ENCODE measurements at places on chromosomes 5 and 9. TPM values are rescaled to one million over a fixed set of nuclear protein-coding genes. Genes with fewer than 3 reads are reported as not detected.

Gene GPR107
- 51.2 TPM for total RNA-seq

DNA sequence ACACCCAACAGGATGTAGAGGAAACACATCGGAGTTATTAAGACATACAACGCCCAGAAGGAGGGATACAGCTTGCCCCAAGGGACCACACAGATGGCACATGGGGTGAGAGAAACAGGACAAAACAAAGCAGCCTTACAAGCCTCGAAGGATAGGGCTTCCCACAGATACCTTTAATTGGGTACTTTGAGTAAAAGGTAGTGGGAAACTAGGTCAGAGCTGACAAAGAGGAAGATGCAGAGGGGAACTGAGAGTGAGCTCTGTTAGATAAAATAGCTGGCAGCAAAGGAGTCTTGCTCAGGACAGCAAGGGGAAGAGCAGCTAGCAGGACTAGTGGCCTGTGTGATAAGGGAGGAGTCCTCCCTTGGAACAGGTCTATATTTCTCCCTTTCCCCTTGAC is 48.2 kb downstream of the OTP start:
- DNase-seq: no peak

Gene VCAN
- total RNA-seq: 27.2 TPM

Gene CRB2
- total RNA-seq: 0.69 TPM

Gene FOXD4L6
- total RNA-seq: not detected

GRCh38 chr5:121596882-121597281 is 254.8 kb upstream of the FTMT start:
- no peak for DNase-seq

GRCh38 chr5:158908425-158909220 is 191.1 kb downstream of the EBF1 start:
- DNase-seq: no peak

DNA sequence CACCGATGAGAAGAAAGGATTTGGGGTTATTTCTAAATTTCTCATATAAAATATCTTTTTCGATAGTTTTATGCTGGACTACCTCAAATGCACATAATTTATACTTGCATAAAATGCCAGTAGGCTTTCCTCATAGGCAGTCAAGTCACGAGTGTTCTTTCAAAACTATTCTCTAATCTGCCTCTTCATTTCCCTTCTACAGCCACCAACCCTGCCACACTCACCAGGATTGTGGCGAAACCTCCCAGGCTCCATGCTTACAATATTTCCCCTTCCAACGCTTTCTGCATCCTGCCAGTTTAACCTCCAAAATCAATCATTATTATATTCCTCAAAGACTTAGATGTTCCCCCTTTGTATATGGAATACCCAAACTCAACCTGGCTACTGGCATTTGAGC is 65.4 kb downstream of the FRMD3 start:
- DNase-seq: no peak

- DNase-seq: no peak
Measured at GRCh38 chr9:11618241-11618805, 1005.5 kb upstream of the PTPRD start.

- no peak for DNase-seq
Measured at GRCh38 chr9:123300554-123300953, 32.2 kb upstream of the STRBP start.

GRCh38 chr5:161691911-161692310 is 6.4 kb downstream of the GABRA6 start:
- no peak for DNase-seq

- DNase-seq: no peak
Measured at GRCh38 chr5:139410993-139411828, 7.3 kb upstream of the SPATA24 start.

DNA sequence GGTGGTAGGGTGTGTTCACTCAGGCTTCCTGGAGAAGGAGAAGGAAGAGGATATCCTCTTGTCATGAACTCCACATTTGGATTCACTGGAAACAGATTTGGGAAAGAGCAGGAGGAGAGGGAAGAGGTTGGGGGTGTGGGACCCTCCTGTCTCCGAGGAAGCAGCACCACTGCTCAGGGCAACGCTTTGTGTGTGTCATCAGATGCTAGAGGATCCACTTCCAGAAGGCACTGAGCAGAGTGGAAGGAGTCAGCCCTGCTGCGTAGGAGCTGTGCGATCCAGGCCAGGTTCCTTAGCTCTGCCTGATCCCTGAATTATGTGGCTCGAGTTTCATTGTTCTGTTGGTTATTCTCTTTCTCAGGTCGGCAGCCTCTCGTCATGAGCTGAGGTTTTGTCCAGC is 37.3 kb upstream of the TJP2 start:
- no peak for DNase-seq

GRCh38 chr9:108296056-108296455 is 559.7 kb downstream of the ACTL7B start:
- DNase-seq: no peak

DNA sequence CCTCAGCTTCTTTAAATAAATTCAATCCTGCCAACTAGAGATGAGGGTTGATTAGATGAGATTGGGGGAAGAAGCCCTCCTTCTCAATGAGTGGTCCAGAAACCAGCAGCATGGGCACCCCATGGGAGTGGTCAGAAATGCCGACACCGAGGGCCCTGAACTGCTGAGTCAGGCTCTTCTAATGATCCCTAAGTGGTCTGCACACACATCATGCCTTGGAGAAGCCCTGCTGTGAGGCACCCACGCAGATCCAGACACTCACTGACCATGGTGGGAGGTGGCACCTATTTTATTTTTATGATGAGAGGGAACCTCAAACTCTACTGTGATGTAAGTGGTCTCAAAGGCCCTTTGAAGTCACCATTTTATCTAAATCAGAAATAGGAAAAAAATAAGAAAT is 72.3 kb upstream of the BOD1 start:
- no peak for DNase-seq

DNA sequence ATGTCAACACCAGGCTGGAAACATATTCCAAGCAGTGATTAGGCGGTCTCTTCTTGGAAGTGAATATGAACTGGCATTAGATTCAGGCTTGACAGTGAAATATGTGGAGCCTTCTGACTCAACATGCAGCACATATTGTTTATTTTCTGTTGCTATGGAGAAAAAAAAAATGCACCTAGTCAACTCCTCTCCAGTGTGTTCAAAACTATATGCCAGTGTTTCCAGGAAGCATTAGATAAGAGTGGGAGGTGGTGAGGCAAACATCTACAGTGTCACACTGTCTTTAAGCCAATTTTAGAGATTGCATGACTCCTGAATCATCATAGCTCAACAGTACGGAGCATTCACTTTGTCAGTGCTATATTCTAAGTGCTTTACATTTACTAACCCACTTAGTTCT is 117.9 kb downstream of the HCN1 start:
- DNase-seq: no peak

DNA sequence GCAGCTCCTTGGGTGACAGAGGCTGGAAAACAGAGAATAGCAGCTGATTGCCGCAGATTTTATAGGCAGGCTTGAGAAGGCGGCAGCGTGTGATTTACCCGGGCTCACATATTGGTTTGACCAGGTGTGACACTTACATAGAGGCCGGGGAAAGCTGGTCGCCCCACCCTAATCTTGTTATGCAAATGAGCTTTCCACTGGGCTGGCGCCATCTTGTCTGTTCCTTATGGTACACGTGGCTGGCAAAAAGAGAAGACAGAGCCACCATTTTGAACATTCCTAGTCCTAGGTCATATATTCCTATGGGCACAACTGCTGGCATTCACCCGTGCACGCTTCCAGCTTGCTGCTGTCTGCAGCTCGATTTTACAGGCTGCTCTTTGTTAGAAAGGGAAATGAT is 11.3 kb upstream of the SPZ1 start:
- no peak for DNase-seq

DNA sequence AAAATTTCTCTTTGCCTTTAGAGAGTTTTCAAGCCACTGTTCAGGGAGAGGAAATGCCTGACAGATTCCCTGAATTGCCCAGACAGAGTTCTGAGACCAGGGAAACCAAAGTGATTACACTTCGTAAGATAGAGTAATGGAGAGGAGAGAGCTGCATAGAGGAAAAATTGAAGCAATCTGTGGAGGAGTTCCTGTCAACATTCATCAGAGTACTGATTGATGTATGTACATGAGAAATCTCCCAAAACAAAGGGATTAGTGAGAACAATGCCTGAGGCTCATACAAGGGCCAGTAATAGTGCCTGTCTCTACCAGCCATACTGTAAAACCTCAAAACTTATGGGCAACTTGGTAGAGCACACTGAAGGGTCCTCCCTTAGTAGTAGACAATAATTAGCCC is 79.0 kb upstream of the TRIM32 start:
- DNase-seq: no peak

GRCh38 chr9:18347386-18348082 is 126.4 kb upstream of the ADAMTSL1 start:
- DNase-seq: no peak

- DNase-seq: no peak
Measured at GRCh38 chr9:122065923-122066629, 27.0 kb downstream of the TTLL11 start.

Gene FGF18
- 0.35 TPM for total RNA-seq

DNA sequence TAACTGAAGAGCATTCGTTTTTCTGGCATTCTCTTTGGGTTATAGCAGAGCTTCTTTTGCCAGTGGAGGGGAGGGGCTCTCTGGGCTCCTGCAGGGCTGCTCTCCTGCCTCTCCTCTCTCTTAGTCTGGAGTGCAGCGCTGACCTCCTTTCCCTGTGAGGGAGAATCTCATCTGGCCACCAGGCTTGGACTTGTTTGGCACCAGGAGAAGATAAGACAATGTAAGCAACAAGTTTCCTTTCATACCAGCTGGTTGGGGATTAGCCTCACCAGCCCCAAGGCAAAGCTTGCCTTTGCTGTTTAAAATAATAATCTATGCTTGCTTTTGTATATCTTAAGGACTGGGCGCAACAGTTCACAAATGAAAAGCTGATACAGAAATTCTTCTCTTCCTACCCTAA is 196.4 kb downstream of the TLE4 start:
- DNase-seq: no peak

GRCh38 chr9:27679338-27679737 is 106.1 kb upstream of the C9orf72 start:
- no peak for DNase-seq

Gene PAEP
- not detected for total RNA-seq

Gene LHX3
- total RNA-seq: not detected

GRCh38 chr9:71758277-71758676 is 10.0 kb downstream of the CEMIP2 start:
- DNase-seq: no peak

GRCh38 chr5:57745700-57746651 is 263.4 kb upstream of the ACTBL2 start:
- DNase-seq: no peak

Gene AFAP1L1
- 1.6 TPM for total RNA-seq

Gene PCDHGA5
- 0.52 TPM for total RNA-seq

GRCh38 chr9:126852086-126852688 is 8.3 kb upstream of the ZBTB34 start:
- DNase-seq: no peak

- DNase-seq: no peak
Measured at GRCh38 chr9:133538176-133538575, 3.7 kb downstream of the ADAMTSL2 start.

Measured in colonic mucosa (tissue), 4 donors.